Muscle of back (tissue), 13 donors: ENCODE measurements at places on chromosomes 1 and 21. TPM values are rescaled to one million over a fixed set of nuclear protein-coding genes. Genes with fewer than 3 reads are reported as not detected.

The TFAP2E gene
- 0.75 TPM for polyA plus RNA-seq

The MX2 gene
- 3.9 TPM for polyA plus RNA-seq

The KIF2C gene
- 15.0 TPM for polyA plus RNA-seq

The CRNN gene
- 0.24 TPM for polyA plus RNA-seq

The IFNLR1 gene
- polyA plus RNA-seq = 0.26 TPM

The ANGPTL1 gene
- 66.2 TPM for polyA plus RNA-seq

The AMY2A gene
- not detected for polyA plus RNA-seq

The CRABP2 gene
- polyA plus RNA-seq = 254 TPM

The RAB42 gene
- 5.7 TPM for polyA plus RNA-seq

The HTR1D gene
- not detected for polyA plus RNA-seq

The SSX2IP gene
- polyA plus RNA-seq = 19.2 TPM

The PARS2 gene
- polyA plus RNA-seq = 4.6 TPM

The FMN2 gene
- polyA plus RNA-seq = 0.63 TPM

The MYBPH gene
- polyA plus RNA-seq = 173 TPM

The SLC27A3 gene
- 26.7 TPM for polyA plus RNA-seq

The IL12RB2 gene
- 1.4 TPM for polyA plus RNA-seq

The OLFML2B gene
- 103 TPM for polyA plus RNA-seq
